Amniotic stem cell (primary cell): ENCODE measurements at places on chromosomes 5 and 9.

- no peak for DNase-seq
These were observed 30.4 kb upstream of the KCNV2 start for GRCh38 chr9:2686911-2687310.

- DNase-seq: no peak
These were observed 401.9 kb upstream of the GRIA1 start for GRCh38 chr5:153088538-153088937.

DNA sequence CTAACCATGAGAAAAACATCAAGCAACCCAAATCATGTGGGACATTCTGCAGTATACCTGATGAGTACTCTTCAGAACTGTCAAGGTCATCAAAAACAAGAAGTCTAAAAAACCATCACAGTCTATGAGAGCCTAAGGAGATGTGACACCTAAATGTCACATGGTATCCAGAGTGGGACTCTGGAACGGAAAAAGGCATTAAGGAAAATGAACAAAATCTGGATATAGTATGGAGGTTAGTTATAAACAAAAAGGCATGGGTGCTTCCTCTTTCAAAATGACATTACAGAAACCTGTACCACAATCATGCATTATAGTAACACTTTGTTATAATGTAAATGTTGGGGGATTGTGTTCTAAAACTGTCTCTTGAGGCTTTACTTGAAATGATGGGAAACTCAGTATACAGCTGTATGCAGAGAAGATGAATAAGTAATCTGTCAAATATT, 47.4 kb downstream of the PRKACG start:
- no peak for DNase-seq

DNA sequence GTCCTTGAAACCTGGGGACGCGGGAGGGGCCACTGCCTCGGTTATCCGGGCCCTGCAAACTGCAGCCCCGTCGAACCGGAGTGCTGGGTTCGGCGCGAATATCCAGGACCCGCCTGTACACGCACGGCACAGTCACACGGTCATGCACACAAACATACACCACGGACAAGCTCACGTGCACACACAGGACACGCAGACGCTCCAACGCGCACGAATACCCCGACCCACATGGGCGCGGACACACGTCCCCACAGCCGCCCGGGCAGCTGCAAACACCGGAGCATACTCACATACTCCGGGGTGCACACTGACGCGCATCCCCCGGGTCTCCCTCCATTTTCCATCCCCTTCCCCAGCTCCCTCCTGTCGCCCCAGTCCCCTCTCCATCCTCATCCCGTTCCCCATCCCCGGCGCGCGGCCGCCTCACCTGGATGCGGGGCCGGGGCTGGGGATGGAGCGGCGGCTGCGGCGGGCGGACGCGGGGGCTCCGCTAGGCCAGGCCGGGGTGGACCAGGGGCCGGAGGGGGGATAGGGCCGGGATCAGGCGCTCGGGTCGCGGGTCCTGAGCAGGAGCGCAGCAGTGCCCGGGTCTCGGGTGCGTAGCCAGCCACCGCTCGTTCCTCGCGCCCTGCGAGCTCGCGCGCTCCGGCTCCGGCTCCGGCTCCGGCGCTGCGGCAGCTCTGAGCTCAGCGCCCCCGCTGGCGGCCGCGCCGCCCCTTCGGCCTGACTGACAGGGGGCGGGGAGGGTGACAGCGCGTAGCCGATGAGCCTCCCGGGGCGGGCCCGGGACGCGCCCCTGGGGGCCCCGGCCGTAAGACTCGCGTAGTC, at the start of the genes EIF4E1B and SNCB:
Gene EIF4E1B (plus strand): TSS at position 823 of the 828 bp plus-strand sequence. CDS start 12,113 bp downstream, outside the sequence.
Gene SNCB (minus strand): TSS at position 682 of the 828 bp plus-strand sequence. CDS start 880 bp downstream, outside the sequence.
- no peak for DNase-seq

GRCh38 chr9:95007226-95007869, 280.8 kb downstream of the AOPEP start:
- no peak for DNase-seq

DNA sequence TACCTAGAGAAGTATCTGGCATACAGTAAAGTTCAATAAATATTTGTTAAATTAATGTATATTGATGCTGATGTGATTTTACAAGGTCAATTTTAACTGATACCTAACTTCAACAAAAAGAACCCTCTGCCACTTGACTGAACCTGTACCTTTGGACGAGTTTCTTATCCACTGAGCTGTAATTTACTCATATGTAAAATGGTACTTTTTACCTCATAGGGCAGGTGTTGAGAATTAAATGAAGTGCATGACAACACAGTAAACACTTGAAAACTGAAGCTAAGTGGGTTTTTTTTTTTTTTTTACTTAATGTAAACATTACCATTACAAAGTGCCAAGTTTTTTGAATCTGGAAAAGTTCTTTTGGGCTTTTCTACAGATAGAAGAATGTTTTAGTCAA, 15.4 kb downstream of the NIPSNAP3B start:
- no peak for DNase-seq

GRCh38 chr5:14577079-14577725, 4.4 kb upstream of the OTULINL start:
- DNase-seq: no peak

- no peak for DNase-seq
These were observed 55.4 kb upstream of the ERCC6L2 start for GRCh38 chr9:95820074-95820473.

- no peak for DNase-seq
These were observed 285.9 kb downstream of the KIF4B start for GRCh38 chr5:155299386-155300005.

GRCh38 chr9:91376239-91376638, 14.5 kb upstream of the AUH start:
- no peak for DNase-seq

DNA sequence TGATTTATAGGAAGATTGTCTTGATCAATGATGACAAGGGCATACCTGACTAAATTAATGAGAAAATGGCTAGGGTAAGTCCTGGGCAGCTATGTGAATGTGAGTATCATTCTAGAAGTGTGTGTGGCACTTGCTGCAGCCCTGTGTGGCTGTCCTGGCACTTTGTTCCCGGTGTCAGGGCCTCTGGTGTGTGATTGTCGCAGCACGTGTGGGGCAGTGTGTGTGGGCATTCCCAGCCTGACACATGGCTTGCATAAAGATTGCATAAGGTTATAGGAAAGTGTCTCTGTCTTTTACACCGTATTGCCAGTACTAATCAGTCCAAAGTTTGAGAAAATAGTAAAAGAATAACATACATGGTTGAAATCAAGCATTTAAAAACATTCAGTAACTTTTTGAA, 74.4 kb downstream of the TRIO start:
- no peak for DNase-seq

DNA sequence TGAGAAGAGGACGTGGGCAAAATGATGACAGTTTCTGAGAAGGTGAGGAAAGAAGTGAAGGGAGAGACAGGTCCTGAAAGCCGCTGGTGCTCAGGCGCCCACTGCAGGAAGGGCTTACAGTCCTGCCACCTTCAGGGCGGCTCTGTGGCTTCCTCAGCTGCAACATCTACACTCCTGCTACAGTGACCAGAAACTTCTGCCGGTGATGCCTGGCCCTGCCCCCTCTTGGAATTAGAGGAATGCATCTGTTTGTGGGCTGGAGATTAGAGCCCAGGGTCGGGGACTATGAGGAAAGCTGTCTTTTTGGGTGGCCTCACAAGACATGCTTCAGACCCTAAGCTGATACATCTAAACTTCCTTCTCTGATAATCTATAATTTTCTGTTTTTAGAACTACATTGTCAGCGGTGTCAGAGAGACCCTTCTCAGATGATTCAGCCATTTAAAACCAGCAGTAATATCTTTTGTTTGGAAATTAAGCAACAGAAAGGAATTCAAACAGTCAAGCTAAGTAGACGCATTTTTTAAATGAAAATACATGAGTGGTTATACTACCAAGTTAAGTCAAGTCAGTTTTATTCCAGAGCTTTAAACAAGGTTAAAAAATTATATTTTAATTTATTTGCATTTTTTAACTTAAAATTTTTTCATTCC, 30.4 kb downstream of the PRDM6 start:
- DNase-seq: no peak

DNA sequence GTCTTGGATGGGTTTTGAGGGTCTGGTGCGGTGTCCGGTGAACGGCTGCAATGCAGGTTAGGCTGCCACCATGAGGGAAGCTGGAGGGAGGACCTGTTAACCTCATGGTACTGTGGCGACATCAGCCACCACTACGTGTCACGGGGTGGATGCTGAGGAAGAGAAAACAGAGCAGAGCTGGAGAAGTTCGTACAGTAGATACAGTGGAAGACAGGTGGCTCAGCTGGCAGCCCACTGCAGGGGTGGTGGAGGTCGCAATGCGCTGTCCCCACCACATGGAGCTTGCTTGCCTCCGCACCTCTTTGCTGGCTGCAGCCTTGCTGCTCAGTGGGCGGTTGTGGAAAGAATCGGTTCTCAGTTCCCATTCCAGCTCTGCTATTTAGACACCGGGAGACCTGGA, 2.8 kb downstream of the DCANP1 start:
- no peak for DNase-seq

- DNase-seq: no peak
These were observed 12.3 kb upstream of the CAST start for GRCh38 chr5:96649681-96650540.

GRCh38 chr5:108801776-108802175, 54.1 kb downstream of the FER start:
- peak; percentile 72 for DNase-seq

GRCh38 chr5:151097820-151098767, 17.3 kb upstream of the TNIP1 start:
- no peak for DNase-seq

GRCh38 chr9:93669116-93669957, 93.0 kb downstream of the PHF2 start:
- DNase-seq: no peak

GRCh38 chr9:34546834-34547827, 24.3 kb upstream of the ENHO start:
- no peak for DNase-seq

DNA sequence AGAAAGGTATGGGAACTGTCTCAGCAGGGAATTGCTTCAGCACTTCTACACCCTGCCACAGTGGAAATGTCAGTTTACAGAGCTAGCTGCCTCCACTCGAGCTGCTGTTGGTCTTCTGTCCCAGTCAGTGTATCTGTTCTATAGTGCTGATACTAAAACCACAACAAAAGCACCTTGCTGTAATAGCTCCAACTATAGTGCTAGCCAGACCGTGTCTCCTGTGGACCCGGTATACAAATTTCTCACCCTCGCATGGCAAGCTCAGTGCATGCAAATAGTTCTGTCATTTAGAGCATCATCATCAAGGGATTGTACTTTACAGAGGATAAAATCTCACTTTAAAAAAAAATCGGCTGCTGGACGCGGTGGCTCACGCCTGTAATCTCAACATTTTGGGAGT, 51.5 kb upstream of the IQGAP2 start:
- no peak for DNase-seq

DNA sequence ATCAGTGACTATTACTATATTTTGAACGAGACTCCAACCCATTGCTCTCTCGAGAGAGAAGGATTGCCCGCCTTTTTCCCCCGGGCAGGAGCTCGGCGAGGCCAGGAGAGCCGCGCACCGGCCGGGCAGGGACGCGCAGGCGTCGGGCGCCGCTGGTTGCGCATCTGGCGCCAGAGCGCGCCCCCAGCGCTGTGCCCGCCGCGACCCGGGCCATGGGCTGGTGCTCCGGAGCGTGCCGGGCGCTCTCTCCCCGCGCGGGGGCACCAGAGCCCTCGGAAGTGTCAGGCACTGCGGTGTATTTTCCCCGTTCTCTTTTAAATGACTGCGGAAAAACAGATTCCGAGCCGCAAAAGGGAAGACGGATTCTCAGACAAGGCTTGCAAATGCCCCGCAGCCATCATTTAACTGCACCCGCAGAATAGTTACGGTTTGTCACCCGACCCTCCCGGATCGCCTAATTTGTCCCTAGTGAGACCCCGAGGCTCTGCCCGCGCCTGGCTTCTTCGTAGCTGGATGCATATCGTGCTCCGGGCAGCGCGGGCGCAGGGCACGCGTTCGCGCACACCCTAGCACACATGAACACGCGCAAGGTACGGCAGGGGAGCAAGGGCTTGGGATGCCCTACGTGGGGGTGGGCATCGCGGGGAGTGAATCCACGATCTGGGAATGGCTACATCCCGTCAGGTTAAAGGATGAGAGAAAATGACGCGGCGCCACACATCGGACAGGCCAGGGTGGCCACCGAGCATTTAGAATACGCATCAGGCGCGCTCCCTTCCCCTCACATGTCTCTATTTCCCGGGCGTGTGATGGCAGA, 1.1 kb upstream of the NTRK2 start:
- peak; percentile 19 for DNase-seq

DNA sequence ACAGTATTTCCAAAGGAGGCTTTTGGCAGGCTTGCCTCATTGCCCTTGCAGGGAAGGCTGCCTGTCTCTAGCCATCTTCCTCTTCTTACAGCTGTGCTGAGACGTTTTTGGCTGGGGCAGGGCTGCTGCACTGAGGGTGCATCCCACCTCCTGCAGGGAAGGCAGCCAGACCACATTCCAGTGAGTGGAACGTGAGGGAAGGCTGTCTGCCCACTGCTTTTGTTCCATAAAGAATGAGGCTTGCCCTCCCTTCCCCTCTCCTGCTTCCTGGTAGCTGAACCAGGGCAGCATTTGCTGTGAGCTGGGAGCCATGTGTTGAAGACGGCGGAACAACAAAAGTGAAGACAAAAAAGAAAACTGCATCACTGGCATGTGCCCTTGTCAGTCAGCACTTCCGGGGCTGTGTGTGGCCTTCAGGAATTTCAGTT, 16.8 kb downstream of the MGAT1 start:
- DNase-seq: peak; percentile 11

DNA sequence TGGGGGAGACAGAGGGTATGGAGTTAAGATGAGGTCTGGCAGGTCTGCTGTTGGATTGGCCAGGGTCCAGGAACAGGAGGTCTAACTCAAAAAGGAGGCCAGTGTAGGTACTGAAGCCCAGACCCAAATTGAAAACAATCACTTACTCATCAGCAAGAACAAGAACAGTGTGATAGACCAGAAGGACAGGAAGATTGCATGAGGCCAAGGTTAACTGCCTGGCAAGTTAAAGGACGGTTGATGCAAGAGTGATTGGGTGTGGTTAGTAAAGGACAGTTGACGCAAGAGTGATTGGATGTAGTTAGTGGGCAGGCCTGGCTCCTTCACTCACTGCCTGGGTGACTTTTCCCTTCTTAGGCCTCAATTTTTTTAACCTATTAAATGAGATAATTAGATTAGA, 132.6 kb downstream of the PDZD2 start:
- DNase-seq: no peak

DNA sequence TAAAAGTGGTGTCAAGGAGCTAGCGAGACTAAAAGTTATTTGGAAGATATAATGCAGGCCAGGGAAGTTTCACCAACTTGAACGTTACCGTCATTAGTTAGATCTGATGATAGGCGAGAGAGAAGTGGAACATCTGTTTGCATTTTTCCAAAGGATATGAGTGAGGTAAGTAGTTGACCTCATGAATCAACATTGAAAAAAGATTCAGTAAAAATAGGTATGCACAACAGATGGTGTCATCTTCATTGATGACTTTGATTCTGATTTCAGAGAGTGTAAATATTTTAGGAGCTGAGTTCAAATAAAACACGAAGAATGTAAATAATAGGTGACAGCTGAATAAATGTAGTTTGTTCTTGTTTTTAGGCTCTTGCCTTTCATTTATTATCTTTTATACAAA, 998.9 kb upstream of the CDH6 start:
- no peak for DNase-seq

GRCh38 chr5:32760091-32760509, 49.0 kb downstream of the NPR3 start:
- DNase-seq: peak; percentile 93
